Motor neuron (in vitro differentiated cells): ENCODE measurements at places on chromosomes 6 and 20. TPM values are rescaled to one million over a fixed set of nuclear protein-coding genes. Genes with fewer than 3 reads are reported as not detected.

Gene PXDC1
- total RNA-seq: 47.0 and 71.2 TPM in 2 replicates

GRCh38 chr6:22019857-22020256 is 277.0 kb downstream of the PRL start:
- no peak for ATAC-seq

GRCh38 chr6:42131531-42131930 is 10.9 kb downstream of the C6orf132 start:
- no peak for ATAC-seq

GRCh38 chr6:76703786-76704185 is 631.3 kb upstream of the IMPG1 start:
- no peak for ATAC-seq

DNA sequence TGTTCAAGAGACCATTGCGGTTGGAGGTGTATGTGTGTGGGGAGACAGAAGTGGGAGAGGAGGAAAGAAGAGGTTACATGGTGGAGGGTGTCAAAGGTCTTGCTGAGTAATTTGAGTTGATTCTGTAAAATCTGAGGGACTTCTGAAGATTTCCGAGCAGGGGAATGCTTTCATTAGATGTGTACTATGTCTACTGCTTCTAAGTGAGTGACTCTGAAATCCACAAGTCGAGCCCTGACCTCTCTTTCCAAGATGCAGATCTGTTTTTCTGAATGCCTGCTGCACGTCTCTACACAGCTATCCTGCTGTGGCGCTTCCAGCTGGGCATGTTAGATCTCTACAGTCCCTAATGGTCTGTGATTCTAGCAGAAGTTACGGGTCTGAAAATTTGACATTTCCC is 209.8 kb downstream of the ATXN1 start:
- no peak for ATAC-seq

Gene C6orf52
- 10.7 and 15.6 TPM in 2 replicates for total RNA-seq

DNA sequence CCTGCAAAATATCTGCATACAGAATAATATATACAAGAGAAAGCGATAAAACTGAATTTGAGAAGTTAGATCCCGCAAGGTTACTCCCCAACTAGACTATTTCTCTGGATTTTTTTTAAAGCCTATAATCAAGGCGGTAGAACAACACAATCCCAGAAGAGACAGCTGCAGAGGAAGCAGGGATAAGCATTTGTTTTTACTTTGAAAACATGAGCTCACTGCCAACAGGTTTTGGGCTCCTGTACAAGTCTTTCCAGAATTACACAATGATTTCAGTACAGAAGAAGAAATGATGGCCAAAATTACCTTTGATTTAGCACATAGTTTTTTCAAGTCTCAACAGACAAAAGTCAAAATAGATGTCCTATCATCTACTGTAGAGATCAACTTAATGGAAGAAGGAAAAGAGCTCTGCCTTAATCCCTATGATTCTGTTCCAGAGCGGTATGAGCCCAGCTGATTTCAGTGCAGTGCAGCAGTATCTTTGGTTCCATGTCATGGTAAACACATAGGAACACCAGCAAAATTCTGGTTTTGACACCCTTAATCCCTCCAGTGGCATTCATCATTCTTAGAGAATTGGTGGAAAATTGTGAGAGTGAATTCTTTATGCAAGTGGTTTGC is 304.3 kb downstream of the HDGFL1 start:
- no peak for ATAC-seq

- no peak for ATAC-seq
These were observed 6.5 kb downstream of the IP6K3 start for GRCh38 chr6:33740204-33740608.

Gene SYNGAP1
- 18.9 and 21.0 TPM in 2 replicates for total RNA-seq

DNA sequence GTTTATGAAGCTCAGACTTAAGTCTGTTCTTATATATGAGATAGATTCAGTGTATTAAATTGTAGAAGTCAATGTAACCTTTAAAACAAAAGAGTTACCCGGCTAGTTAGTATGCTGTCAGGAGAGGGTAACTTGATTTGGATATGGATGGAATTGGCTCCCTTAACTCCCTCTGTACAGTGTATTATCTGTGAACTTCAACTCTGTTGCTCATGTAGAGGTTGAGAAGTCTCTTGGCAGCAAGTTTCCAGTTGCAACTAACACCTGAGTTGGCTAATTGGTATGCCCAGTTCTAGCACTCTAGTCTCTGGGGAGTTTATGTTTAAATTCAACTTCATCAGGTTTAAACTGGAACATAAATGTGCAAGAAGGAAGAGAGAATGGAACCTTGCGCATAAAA is 111.0 kb downstream of the NCOA3 start:
- no peak for ATAC-seq

DNA sequence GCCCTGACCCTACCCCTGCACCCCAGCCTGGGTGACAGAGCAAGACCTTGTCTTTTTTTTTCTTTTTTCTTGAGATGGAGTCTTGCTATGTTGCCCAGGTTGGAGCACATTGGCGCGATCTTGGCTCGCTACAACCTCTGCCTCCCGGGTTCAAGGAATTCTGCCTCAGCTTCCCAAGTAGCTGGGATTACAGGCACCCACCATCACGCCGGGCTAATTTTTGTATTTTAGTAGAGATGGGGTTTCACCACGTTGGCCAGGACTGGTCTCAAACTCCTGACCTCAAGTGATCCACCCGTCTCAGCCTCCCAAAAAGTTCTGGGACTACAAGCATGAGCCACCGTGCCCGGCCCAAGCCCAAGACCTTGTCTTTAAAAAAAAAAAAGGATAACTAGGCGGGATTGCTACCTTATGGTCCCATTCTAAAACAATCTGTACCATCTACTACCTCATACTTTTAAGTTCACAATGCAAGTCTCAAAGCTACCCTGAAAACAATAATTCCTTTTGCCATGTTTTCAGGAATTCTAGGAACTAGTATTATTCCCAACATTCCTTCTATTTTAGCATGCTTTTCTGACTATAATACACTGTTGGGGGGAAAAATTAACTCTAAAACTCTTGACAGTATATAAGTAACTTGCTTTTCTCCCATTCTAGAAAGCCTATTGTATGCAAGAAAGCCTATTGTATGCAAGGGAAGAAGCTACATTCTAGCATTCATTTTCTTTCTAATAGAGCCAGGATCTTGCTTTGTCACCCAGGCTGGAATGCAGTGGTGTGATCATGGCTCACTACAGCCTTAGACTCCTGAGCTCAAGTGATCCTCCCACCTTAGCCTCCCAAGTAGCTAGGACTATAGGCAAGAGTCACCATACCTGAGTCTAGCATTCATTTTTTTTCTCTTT is 6.6 kb downstream of the TUBB start:
- no peak for ATAC-seq

DNA sequence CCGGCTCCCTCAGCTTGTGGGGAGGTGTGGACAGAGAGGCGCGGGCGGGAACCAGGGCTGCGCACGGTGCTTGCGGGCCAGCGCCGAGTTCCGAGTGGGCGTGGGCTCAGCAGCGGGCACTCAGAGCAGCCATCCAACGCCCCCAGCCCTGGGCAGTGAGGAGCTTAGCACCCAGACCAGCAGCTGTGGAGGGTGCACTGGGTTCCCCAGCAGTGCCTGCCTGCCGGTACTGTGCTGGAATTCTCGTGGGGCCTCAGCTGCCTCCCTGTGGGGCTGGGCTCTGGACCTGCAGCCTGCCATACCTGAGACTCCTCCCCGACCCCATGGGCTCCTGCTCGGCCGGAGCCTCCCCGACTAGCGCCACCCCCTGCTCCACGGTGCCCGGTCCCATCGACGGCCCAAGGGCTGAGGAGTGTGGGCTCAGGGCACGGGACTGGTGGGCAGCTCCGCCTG is 92.7 kb downstream of the MANEA start:
- ATAC-seq: no peak

- no peak for ATAC-seq
These were observed 45.9 kb upstream of the PLN start for GRCh38 chr6:118502169-118502568.

GRCh38 chr6:150075034-150075421 is 6.1 kb upstream of the ULBP3 start:
- ATAC-seq: no peak

DNA sequence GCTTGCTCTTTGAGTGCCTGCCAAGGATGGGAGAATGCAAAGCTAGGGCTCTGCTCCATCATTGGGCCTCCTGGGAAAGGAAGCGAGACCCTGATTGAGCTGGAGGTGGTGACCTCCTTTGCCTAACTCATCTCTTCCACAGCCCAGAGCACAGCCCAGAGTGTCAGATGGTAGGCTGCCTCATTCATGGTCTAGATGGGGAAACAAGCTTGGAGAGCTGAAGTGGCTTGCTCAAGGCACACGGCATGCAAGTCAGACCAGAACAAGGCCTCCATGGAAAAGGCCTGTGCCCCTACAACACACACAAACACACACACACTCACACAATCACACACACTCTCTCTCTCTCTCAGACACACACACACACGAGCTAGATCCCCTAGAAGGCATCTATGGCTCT is 17.5 kb downstream of the TGM3 start:
- no peak for ATAC-seq

Gene SLC32A1
- 0.71 and 0.81 TPM in 2 replicates for total RNA-seq

DNA sequence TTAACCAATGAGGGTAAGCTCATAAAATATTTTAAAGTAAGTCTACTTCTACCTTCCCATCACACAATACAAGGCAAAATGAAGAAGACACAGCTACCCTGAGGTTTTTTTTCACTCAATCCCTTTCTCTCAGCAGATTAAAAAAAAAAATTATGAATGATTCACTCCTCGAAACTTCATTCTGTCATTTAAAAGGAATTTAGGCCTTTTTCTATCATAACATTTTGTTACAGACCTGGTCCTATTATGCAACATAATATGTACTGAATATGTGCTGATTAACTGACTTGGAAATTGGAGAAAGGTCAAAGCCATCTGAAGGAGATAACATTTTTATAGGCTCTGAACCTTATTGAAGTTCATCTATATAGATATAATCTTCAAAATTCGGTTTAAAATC is 45.5 kb downstream of the PRL start:
- no peak for ATAC-seq

Gene FABP7
- total RNA-seq: 0.15 TPM in 1 of 2 replicates, not detected in the other

DNA sequence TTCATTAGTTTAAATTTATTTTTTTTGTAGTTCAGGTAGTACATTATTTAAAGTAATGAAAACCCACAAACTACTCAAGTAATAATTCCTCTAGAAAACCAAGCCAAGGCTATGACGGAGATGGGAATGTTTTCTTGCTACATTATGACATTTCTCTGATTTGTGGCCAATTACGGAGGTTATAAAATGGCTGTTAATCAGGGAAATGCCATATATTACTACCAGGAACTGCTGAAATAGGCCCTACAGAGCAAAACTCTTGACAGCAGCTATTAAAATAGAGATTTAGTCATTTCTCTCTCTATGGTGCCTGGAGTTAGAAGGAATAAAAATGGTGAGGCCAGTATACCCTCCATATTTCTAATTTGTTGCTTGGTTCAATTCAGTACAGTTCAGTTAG is 280.0 kb downstream of the ARHGAP18 start:
- ATAC-seq: peak; percentile 97

GRCh38 chr20:36471885-36472636 is 69.3 kb upstream of the MYL9 start:
- no peak for ATAC-seq

DNA sequence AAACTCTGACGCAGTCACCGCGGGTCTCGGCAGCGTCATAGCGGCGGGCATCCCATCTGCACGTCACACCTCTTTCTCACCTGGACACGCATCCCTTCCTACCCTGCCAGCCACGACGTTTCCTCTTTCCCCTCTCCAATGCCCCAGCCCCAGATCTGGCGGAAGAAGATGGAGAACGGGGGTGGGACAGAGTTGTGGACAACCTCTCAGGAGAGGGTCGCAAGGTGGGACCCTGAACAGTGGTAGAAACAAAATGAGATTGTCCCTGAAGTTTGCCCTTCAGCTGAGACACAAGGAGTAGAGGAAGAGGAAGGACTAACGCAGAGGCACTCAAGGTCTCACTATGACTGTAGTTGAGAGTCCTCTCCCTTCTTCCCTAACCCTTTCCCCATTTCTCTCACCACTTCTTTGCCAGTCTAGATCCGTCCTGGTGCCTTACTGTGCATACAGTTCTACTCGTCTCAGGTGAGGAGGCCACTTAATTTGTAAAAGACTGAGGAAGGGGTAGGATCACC is 562 bp downstream of the TRIM39 start:
- no peak for ATAC-seq

GRCh38 chr6:86215323-86215722 is 572.6 kb upstream of the SYNCRIP start:
- peak; percentile 51 for ATAC-seq

DNA sequence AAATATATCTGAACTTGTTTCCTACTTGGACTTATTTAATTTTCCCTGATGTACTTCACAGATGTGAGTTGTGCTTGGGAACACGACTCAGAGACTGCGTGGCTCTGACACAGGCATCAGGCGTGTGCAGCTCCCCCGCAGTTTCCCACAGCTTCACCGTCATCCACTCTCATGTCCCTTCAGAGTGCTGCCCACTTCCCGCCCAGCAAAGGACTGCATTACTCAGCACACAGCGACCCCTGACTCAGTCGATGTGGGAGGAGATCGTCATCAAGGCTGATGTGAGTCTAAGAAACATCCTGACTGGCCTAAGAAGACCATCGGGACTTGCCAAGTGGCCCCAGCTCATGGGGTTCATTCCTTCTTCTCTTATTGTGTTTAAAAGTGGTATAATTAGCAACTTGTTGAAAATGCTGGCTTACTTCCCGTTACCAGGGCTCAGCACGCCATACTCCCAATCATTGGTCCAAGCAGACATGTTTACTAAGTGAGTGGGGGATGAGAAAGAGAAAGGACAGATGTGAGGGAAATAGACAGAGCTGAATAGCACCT is 539.4 kb upstream of the JARID2 start:
- ATAC-seq: peak; percentile 26

Gene PLCB1
- 34.3 and 38.3 TPM in 2 replicates for total RNA-seq

Gene FAM209B
- not detected in 2 replicates for total RNA-seq

GRCh38 chr6:161266513-161267230 is 7.2 kb downstream of the AGPAT4 start:
- peak; percentile 71 for ATAC-seq

- ATAC-seq: no peak
These were observed 106.1 kb upstream of the AGPAT4 start for GRCh38 chr6:161379834-161380582.

Gene BMP6
- 10.9 and 13.4 TPM in 2 replicates for total RNA-seq

GRCh38 chr20:5550733-5551529 is 199.3 kb upstream of the SHLD1 start:
- no peak for ATAC-seq

DNA sequence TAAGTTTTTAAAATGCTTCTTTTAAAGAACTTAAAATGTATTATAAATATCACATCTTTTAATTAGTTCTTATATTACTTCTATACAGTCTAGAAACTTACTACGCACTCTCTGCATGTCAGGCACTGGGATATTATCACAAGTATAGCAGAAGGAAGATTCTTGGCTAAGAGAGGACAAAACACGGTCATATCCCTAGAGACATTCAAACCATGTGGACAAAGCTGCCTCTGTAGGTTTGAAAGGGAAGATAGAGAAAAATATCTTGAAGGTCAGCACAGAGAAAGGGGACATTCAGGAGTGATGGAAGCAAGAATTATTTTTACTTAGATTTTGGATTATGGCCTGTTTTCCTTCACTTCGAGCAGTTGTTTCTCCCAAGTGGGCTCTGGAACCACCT is 64.1 kb downstream of the LRRC1 start:
- ATAC-seq: no peak
